Fibroblast of the aortic adventitia (primary cell): ENCODE measurements at places on chromosomes 12 and 14. TPM values are rescaled to one million over a fixed set of nuclear protein-coding genes. Genes with fewer than 3 reads are reported as not detected.

GLIPR1L1 gene
- not detected in 2 replicates for total RNA-seq

RTL1 gene
- total RNA-seq, result not detected in 2 replicates

IAPP gene
- total RNA-seq, result not detected in 2 replicates

TPH2 gene
- not detected in 2 replicates for total RNA-seq

BDKRB2 gene
- 7.4 and 23.1 TPM in 2 replicates for total RNA-seq

OR6C76 gene
- not detected in 2 replicates for total RNA-seq

LUM gene
- 88.8 and 582 TPM in 2 replicates for total RNA-seq

ATL1 gene
- 5.2 and 10.7 TPM in 2 replicates for total RNA-seq

RNF212B gene
- total RNA-seq, result not detected in 2 replicates

KRT75 gene
- not detected in 2 replicates for total RNA-seq

RHEBL1 gene
- 0.25 and 0.54 TPM in 2 replicates for total RNA-seq

GLS2 gene
- total RNA-seq, result 0.36 TPM in 1 of 2 replicates, not detected in the other

FAM186B gene
- 0.45 and 2.7 TPM in 2 replicates for total RNA-seq
